ENCODE measurements at places on chromosomes 1 and 21.

- peak; percentile 69 for DNase-seq
These were observed 12.0 kb upstream of the FCAMR start for GRCh38 chr1:206982216-206982615.

- peak; percentile 98 for DNase-seq
These were observed 11.7 kb upstream of the S100A11 start for GRCh38 chr1:152048416-152049009.

DNA sequence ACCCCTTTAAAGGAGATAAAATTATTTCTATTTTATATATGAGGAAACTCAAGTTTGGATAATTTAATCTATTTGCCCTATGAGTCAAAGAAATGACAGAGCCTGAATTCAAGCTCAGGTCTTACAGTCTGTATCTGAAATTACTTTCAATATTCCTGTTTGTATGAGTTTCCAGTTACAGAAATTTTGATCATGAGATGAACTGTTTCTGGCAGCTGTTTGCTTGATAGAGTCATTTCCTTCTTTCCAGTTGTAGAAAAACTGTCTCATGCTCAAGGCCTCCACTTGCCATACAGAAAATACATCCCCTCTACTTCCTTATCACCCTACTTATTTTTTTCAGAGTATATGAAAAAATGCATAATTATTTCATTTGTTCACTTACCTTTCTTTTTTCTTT lies 87.6 kb downstream of the PTPRC start:
- DNase-seq: peak; percentile 66

DNA sequence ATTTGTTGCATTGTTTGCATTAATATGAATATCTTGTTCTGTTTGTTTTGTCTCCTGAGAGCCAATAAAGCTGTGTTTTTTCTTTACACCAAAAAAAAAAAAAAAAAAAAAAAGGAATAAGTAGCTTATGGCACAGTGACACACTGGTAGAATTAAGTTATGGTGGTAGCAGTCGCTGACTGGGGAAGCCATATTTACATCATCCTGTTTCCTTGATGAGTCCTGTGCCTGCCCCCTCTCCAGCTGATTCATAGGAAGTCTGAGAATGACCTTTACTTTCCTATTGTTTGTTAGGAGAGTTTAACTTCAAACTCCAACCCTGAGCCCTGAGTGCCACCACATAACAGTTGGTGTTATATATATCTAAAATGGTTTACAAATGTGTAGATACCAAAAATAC lies 62.2 kb downstream of the OBSCN start:
- peak; percentile 2 for DNase-seq

DNA sequence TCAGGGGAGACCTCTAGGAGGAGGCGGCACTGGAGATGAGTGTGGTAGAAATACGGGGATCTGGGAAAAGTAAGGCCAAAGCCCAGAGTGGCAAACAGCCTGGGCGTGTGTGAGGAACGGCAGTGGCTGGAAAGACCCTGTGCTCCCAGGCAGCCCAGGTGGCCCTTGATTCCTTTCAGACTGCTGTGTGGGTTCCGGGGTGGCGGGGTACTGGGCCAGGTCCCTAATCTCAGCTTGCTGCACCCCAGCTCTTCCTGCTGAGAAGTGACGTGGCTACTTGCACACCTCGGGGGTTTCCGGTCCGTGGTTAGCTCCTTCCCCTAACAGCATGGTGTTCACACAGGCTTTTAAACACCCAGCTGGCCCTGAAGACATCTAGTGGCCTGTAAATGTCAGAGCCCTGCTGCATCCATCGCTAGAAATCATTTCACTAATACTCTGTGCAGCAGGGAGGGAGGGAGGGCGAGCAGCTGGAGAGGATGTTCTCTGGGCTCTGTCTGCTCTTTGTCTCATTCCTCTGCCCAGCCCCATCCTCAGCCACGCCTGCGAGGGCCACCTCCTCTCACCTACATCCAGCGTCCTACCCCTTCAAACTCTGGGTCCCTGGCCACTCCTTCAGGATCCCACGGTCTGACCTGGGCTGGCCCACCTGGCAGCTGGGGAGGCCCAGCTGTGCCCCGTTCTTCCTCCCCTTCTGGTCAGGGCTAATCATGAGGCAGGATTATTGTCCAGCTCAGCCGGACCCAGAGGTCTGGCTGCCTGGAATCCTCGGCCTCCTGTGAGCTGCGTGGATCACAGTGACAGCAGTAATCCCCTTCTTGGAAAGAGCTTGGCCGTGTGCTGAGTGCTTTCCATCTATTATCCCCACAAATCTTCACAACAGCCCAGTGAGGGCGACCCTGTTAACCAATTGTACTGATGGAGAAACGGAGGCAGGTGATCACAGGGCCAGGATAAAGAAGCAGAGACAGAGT lies 7.2 kb downstream of the ZDHHC18 start:
- DNase-seq: peak; percentile 35

DNA sequence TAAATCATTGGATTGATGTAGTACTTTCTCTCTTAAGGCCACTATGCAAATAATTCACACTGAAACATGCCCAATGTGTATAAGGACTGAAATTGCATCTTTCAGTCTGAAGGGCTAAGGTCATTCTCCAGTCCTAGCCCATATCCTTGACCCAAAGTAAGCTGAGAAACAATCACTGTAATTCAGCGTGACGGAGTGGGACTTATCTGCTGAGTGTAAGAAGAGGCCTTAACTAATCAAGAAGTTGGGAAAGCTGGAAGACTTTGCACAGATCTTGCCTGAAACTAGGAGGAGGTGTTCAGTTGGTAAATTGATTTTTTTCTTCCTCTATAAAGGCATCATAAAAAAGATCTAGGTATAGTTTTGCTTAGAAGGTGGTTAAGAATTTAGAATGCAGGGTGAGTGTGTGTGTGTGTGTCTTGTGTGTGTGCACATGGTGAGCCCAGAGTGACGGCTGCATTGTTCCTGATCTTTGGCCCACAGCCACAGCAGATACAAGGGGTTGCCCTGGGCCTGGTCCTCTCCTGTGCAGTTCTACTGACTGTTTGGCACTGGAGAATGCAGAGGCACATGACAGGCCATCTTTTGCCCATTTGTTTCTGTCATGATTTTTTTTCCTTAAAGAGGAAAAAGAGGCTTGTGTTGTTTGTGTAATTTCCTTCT lies 13.3 kb upstream of the PPP2R5A start:
- DNase-seq: no peak

GRCh38 chr1:147243228-147243685 lies 773 bp downstream of the CHD1L start:
- DNase-seq: peak; percentile 24

DNA sequence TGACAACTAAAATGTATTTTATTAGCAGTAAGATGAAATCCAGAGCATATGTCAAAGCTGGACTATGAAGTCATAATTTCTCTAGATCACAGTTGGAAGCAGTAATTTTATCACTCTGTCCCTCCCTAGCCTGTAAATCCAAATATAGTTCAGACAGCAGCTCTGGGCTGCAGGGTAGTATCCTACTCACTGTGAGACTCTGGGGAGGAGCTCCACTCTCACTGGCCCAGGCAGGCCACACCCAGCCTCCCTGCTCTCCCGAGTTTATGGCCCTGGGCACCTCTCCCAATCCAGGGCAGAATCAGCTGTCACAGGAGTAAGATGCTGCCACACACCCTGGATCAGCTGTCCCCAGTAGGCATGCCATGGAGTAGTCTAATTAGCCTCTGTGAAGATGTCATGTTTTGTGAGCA lies 131.1 kb downstream of the HLCS start:
- no peak for DNase-seq

- DNase-seq: peak; percentile 25
These were observed 34.7 kb upstream of the GPR25 start for GRCh38 chr1:200837931-200838571.

DNA sequence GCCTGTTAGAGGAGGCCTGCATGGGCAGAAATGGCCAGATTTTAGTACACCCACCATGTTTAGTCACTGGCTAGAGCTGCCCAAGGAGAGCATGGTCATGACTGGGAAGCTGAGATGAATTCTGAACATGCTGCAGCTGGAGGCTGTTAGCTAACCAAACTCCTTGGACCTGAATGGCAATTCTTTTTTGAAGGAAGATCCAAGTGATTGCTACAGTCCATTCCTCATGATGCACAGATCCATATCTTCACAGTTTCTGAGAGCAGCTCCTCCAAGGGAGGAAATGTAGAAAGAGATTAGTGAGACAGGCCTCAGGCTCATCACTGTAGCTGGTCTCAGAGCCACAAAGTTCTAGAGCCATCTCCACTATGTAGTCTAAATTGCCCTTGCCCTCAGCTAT lies 11.1 kb downstream of the ZFYVE9 start:
- no peak for DNase-seq

GRCh38 chr1:42815941-42816584 lies 859 bp upstream of the ERMAP start:
- no peak for DNase-seq

- peak; percentile 80 for DNase-seq
These were observed at the start of gene IRF2BP2 for GRCh38 chr1:234610061-234610665. TSS of gene IRF2BP2 (minus strand) at chr1:234610178. CDS start at chr1:234609494, 684 bp downstream.

- DNase-seq: no peak
These were observed 166.5 kb downstream of the RRAGC start for GRCh38 chr1:38693031-38693430.

DNA sequence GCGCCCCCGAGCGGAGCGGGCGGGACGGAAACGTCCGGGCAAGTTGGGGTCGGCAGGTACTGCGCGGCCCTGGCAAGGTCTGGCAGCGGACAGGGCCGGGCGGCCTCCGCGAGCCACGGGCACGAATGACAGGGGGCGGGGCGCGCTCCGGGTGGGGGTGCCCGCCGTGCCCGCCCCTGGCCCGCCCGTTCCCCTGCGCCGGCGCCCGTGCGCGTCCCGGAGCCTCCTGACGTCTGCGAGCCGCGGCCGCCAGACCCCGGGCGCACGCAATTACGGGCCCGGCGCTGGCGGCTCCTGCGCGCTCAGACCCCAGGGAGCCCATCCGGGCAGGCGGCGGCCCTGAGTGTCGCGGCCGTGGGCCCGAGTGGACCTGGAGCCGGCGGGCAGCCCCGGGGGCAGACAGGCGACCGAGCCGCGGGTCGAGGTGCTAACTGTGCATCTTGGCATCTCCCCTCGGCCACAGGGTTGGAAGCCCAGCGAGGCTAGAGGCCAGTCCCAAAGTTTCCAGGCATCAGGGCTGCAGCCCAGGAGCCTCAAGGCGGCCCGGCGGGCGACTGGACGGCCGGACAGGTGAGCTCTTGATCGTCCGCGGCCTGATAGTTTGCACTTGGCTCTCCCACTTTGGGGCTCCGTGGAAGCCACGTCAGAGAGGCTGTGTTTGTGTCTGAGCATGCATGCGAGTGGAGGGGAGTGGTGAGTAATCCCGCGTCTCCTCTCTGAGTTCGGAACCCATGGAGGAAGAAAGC lies 918 bp downstream of the MIB2 start:
- peak; percentile 21 for DNase-seq

DNA sequence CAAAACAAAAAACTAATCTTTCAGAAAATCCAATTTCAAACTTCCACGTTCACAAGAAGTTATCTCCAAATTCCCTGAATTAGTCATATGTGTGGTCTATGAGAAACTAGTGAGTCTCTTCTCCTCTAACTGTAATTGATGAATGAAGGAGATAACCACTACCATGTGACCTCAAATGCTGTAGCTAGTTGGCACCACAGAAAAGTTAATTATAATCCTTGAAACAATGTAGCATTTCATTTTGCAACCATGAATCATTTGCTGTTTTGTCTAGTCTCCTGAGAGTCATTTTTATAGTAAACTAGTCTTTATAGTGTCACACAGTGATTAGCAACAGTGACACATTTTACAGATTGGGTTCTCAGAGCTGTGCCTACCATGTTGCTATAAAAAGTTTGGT lies 287.5 kb downstream of the LRRIQ3 start:
- no peak for DNase-seq

- no peak for DNase-seq
These were observed 14.6 kb downstream of the MED18 start for GRCh38 chr1:28343405-28343804.

DNA sequence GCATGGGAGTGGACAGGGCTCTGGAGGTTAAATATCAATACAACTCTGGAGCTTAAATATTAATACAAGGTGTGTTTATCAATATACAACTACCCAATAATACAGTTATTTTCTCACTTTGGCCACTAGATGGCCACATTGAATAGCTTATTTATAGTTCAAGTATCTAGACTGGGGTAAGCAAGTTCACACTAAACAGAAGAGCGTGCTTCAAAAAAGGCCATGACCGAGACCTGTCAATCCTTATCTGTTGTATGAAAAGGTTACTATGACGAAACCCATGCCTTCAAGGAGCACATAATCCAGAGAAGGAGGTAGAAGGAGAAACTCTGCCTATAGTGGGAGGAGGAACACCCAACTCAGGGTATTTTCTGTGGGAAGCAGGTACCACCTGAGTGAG lies 29.1 kb downstream of the CHML start:
- peak; percentile 83 for DNase-seq

- no peak for DNase-seq
These were observed 913 bp upstream of the S1PR1 start for GRCh38 chr1:101235696-101236515.

DNA sequence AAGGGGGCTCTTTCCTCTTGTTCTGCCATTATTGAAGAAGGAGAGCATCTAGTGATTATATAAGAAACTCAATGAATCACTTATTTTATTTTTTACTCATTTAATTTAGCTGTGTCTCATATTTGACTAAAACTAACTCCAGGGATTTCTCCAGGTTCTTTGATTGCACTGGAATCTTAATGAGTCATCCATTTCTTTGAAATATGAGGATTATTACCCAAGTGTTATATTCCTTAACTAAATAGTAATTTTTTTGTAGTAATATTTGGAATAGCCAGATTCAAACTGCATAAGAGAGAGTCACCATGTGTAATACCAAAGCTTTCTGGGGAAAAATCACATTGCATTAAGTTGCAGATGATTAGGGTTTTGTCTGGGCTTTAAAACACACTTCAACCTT lies 59.5 kb downstream of the NTMT2 start:
- no peak for DNase-seq

GRCh38 chr1:53483656-53484055 lies 24.5 kb downstream of the DMRTB1 start:
- no peak for DNase-seq

DNA sequence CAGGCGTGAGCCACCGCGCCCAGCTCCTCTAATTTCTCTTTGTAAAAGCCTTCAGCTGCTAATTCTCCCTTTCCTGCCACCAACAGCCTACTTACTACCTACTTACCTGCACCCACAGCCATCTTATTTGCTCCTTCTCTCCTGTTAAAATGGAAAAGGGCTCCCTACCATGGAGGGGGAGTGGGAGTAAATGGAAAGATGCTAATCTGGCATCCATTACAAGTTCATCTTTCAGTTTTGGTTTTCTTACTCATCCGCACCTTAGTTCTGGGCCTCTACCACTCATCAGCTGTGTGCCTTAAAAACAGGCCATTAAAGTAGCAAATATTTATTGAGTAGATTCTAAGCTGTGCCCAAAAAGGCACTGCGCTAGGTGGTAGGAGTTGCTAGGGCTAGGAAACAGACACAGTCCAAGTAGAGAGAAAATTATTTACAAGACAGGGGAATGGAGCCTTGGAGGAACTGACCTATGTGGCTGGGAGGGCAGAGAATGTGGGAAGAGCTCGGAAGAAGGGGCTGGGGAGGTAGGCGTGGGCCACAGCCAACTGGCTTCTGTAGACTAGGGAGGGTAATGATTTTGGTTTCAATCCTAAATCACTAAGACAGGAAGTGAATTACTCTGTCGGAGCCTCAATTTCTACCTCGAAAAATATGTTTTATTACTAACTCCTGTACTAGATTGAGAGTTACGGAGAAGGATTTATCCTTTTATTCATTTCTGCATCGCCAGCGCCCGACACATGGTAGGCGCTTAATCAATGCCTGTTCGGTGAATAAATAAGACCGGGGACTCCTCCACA lies 685 bp upstream of the DDI2 start:
- peak; percentile 70 for DNase-seq
